ENCODE measurements at places on chromosomes 13 and 19.

- no peak for DNase-seq
These were observed 4.2 kb downstream of the WDFY2 start for GRCh38 chr13:51588406-51588949.

GRCh38 chr13:112695121-112695520, 5.3 kb downstream of the ATP11A start:
- no peak for DNase-seq

- no peak for DNase-seq
These were observed 451.2 kb downstream of the DCT start for GRCh38 chr13:94028234-94028633.

GRCh38 chr13:27524981-27525975, 74.9 kb upstream of the MTIF3 start:
- no peak for DNase-seq

GRCh38 chr19:39420769-39421168, 8.3 kb downstream of the PLEKHG2 start:
- no peak for DNase-seq
